Trophoblast cell (in vitro differentiated cells and primary cell): ENCODE measurements at places on chromosomes 5 and 9.

- peak; percentile 59 for DNase-seq
Observed at GRCh38 chr5:58403822-58404433, 56.0 kb downstream of the PLK2 start.

GRCh38 chr5:125551246-125551645, 804.8 kb upstream of the ZNF608 start:
- DNase-seq, result peak; percentile 47

DNA sequence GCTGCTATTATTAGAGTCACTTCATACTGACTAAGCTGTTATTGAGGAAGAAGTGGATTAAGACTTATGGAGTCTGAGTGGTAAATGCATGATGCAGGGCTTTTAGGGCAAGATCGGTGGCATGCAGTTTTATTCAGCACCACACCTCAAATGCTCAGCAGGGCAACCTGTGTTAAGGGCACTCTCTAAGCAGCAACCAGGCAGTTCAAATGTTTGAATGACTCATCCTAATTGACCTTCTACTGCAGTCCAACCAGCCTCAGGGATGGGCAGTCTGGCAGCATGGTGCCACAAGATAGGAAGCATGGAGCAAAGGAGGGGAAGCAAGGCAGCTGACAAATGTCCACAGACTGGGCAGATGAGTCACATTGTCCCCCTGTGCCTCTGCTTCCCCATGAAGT, 80.2 kb upstream of the MIER3 start:
- DNase-seq, result no peak

GRCh38 chr9:119289740-119290433, 79.3 kb downstream of the BRINP1 start:
- DNase-seq, result peak; percentile 52

GRCh38 chr9:123344192-123344949, 11.6 kb upstream of the CRB2 start:
- DNase-seq, result no peak

DNA sequence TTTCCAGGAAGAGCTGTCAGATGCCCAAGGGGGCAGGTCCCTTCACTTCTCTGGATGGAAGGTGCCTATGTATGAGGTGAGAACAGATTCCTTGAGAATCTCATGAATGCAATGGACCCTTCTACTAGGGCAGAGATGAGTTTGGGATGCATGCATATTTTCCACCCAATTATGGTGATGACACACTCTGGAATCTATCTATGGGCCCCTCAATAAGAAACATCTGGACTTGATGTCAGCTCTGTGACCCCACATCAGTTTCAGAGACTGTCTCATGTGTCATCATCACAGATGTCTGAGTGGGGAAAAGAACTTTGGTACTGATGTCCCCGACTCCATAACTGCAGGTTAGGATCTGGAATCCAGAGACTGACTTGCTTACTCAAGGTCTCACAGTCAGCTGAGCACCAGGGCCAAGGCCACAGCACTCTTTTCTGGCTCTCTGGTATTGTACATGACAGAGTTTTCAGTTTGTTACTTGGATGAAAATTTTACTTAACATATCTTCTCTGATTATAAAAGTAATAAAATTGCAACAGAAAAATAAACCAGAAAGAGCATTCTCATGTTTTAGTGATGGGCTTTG, 177.0 kb downstream of the DCP2 start:
- DNase-seq, result no peak

- DNase-seq, result no peak
Observed at GRCh38 chr5:142971303-142972013, 201.3 kb downstream of the ARHGAP26 start.

DNA sequence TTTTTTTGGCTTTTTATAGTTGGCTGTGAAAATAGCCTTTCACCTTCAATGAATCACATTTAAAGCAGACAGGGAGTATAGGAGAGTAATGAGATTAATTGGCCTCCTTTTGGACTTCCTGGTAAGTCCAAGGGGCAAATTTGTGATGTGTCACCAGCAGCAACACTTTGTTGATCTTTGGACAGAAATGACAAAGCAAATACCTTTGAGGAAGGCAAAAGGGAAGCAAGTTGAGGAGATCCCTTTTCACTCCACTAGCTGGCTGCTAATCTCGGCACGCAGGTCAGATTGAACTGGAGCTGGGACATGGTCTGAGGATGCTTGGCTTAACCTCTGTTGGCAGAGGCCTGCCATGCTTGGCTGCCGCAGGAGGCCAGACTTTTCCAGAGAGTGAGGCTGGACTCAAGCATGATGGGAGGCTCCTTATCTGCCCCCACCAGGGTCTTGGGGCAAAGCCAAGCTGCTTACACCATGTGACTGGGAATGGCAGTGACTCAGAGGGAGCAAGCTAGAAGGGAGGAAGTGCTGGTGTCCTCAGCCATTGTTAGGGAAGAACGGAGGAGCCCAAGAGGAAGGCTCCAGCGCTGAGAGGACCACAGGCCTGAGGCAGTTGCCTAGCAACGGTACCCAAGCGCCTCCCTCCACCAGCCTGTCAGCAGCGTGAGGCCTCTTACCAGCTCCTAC, 174.5 kb upstream of the MAP1B start:
- no peak for DNase-seq

DNA sequence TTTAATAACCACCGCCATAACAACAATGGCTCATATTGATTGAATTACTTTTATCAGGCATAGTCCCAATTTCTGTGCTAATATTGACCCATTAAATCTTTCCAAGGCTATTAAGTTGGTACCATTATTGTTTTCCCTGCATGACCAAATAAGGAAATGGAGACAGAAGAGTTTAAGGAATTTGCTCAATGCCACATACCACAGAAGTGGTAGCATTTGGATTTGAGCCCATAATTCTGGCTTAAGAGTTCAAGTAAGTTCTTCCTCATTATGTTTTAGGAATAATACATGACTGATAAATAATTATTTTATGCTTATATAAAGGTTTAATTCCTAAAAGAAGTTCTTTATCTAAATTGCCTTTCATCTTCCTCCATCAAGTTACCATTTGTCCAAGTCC, 43.4 kb upstream of the HAPLN1 start:
- DNase-seq, result no peak

DNA sequence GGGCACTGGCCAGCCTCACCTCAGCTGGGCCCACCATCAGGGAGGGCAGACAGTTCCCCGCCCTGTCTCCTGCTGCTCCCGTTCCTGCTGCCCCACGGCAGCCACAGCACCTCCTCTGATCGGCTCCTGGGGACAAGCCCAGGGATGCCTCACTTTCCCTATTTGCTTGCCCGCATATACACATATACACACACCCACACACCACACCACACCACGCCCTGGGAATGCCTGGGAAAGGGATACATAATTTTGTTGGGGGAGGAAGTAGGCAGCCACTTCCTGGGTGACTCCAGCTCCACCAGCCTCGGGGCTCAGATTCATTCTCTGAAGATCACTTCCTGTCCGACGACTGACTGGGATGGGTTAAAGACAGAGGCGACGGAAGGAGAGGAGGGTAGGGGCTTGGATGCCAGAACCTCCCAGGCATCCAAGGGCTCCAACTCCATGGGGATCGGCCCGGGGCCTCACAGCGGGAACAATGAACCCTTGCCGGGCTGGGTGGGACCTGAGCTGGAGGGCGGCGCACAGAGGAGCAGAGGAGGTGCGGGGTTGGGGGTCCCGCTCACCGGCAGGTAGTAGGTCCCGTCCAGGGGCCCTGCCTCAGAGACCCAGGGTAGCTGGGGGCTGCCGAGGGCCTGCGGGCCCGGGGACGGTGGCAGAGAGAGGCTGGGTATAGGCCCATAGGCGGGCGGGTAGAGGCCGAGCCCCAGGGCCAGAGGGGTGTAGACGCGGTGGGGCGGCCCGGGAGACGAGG, 2.0 kb upstream of the MZB1 start:
- no peak for DNase-seq

GRCh38 chr5:76652809-76653414, 29.7 kb upstream of the F2RL2 start:
- DNase-seq, result no peak

- DNase-seq, result no peak
Observed at GRCh38 chr5:39040875-39041274, 33.3 kb downstream of the RICTOR start.

GRCh38 chr9:75089373-75089766, 1.1 kb downstream of the OSTF1 start:
- no peak for DNase-seq

DNA sequence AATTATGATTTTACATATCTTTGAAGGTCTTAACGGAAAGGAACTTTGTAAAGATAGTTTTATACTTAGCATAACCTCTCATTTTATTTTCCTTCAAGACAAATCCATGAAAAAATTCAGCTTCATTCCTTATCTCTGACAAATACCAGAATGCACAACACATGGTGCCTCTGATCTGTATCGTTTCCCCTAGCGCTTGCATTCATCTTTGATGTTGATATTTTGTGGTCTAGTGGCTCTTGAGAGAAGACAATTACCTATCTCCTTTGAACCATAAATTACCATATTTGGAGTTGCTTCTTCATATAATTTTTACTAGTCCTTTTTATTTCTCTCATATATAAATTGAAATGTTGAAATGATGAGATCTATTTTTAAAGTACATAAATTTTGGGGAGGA, 551.3 kb downstream of the PDE4D start:
- DNase-seq, result peak; percentile 59

GRCh38 chr5:40378396-40379177, 301.1 kb upstream of the PTGER4 start:
- DNase-seq, result no peak

DNA sequence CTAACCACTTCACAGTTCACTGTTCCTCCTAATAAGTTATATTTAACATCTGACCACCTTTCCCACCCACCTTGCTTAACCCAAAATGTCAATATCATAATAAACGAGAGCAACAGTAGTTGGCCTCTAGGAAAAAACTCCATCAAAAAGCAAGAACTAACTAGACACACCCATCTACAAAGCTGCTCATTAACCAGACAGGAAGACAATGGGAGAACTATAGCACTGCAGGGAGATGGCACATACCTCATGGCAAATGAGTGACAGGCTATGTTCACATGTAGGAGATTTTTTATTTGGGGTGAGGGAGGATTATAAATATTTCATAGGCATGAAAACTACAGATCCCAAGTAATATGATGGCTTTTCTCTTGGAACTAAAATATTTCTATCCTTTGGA, 23.6 kb upstream of the CDK5RAP2 start:
- no peak for DNase-seq

GRCh38 chr5:39412721-39413394, 11.9 kb downstream of the DAB2 start:
- DNase-seq, result no peak

GRCh38 chr9:97415146-97415545, 3.2 kb downstream of the TDRD7 start:
- DNase-seq, result no peak

DNA sequence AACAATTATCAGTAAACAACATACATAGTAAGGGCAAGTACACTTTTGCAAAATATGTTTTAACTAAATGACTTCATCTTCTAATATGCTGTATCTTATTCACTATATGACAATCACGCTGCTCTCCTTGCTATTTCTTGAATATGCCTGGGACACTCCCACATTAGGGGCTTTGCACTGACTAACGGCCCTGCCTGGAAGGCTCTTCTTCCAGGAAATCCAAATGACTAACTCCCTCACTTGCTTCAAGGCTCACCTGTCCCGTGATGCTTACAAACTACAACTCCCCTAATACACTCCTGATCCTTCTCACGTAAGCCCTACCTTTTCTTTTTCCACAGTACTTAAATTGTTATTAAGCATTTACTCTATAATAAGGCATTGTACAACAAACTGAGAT, 10.6 kb downstream of the ERP44 start:
- DNase-seq, result peak; percentile 52

DNA sequence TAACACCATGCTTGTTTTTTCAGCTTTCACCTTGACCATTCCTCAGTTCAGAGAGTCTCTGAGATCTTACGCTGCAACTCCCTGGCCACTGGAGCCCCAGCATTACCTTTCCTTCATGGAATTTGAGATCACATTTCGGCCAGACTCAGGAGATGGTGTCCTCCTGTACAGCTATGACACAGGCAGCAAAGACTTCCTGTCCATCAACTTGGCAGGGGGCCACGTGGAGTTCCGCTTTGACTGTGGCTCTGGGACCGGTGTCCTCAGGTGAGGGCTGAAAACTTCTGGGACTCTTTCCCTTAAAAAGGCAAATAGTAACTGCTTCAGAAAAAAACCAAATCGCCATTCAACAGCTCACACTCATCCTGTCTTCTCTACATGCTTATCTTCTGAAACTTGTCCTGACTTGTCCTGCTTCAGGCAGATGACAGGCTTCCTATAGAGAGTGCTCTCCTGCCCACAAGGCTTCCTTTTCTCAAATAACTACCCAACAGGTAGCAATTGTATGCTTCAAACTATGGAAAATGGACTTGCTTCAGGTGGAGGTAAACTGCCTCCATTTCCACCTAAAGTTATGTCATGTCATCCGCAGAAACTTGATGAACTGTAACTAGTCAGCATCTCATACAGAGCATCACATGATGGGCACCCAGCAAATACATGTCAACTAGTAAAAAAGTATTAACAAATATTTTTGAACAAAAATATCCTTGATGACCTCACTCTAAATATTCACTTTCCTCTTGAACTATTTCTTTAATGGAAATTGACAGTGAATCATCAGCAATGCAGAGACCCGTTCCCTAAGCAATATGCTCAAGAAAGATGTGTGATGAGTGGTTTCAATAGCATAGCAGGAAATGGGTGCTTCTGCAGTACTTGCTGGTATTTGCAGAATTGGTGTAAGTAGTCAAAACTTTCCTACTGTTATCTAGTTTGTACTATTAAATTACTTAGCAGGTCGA, 129.2 kb downstream of the LIFR start:
- DNase-seq, result no peak

- DNase-seq, result no peak
Observed at GRCh38 chr5:57422993-57423392, 59.6 kb downstream of the ACTBL2 start.

GRCh38 chr5:89255845-89256463, 373.0 kb upstream of the MEF2C start:
- DNase-seq, result no peak
